ENCODE measurements at places on chromosomes 4 and X. TPM values are rescaled to one million over a fixed set of nuclear protein-coding genes. Genes with fewer than 3 reads are reported as not detected.

FABP2 gene
- total RNA-seq, result not detected

DNA sequence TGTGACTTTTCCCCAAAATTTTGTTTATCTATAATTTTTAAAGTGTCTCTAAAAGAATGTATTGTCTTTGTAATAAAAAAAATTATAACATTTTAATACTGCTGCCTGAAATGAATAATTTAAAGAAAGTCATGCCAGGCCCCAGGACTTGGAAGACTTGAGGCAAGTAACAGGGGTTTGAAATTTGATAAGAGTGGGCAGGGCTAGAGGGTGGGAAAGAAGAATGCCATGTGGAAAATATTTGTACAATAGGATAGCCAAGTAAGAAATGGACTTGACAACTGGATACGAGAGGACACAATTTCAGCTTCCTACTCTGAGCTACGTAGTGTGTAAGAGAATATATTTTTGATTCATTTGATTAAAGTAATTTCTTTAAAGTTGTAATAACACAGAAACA, 36.9 kb upstream of the ANKRD50 start:
- DNase-seq, result no peak

CFAP299 gene
- total RNA-seq, result 3.9 TPM

- no peak for DNase-seq
Observed at GRCh38 chrX:15207384-15207783, 62.5 kb downstream of the ASB9 start.

Measured in fibroblast of villous mesenchyme (primary cell).